ENCODE measurements at places on chromosomes 1 and 21. TPM values are rescaled to one million over a fixed set of nuclear protein-coding genes. Genes with fewer than 3 reads are reported as not detected.

FBXO44 gene
- total RNA-seq: 8.9 TPM

CSMD2 gene
- 8.8 TPM for total RNA-seq

IKBKE gene
- total RNA-seq: 11.5 TPM

SYPL2 gene
- 0.13 TPM for total RNA-seq

RHCE gene
- 0.81 TPM for total RNA-seq

ID3 gene
- 220 TPM for total RNA-seq

TMEM240 gene
- total RNA-seq: 2.0 TPM

RNU1-1 gene
- 565 TPM for total RNA-seq

CHIA gene
- not detected for total RNA-seq

RORC gene
- total RNA-seq: not detected

ARHGEF10L gene
- 38.4 TPM for total RNA-seq

LEFTY2 gene
- not detected for total RNA-seq

KCNJ15 gene
- total RNA-seq: 0.12 TPM

OLIG1 gene
- total RNA-seq: not detected

SHE gene
- 0.93 TPM for total RNA-seq

SLAMF8 gene
- total RNA-seq: not detected

EFNA1 gene
- total RNA-seq: 1.2 TPM

BACE2 gene
- 105 TPM for total RNA-seq

LHX4 gene
- total RNA-seq: under 0.01 TPM

H3-3A gene
- total RNA-seq: 91.9 TPM

CADM3 gene
- total RNA-seq: not detected

STRIP1 gene
- total RNA-seq: 47.1 TPM

FMN2 gene
- total RNA-seq: 8.3 TPM

ST6GALNAC3 gene
- total RNA-seq: 0.44 TPM

OR2L5 gene
- total RNA-seq: not detected

HSPG2 gene
- total RNA-seq: 173 TPM

LRRC8D gene
- total RNA-seq: 8.6 TPM

FAM163A gene
- total RNA-seq: not detected

TMEM269 gene
- total RNA-seq: not detected

KCNE2 gene
- total RNA-seq: not detected

DOCK7 gene
- total RNA-seq: 122 TPM

SDCCAG8 gene
- total RNA-seq: 95.6 TPM

KLHDC8A gene
- total RNA-seq: not detected

SHISAL2A gene
- not detected for total RNA-seq

TEX38 gene
- total RNA-seq: not detected

S100A7 gene
- total RNA-seq: not detected

ICOSLG gene
- total RNA-seq: 0.13 TPM

DPT gene
- total RNA-seq: 0.93 TPM

CELA2B gene
- total RNA-seq: not detected

KRTAP13-4 gene
- total RNA-seq: not detected

PADI3 gene
- total RNA-seq: not detected

MMEL1 gene
- 0.75 TPM for total RNA-seq

KCNJ6 gene
- total RNA-seq: not detected

CELA2A gene
- total RNA-seq: not detected

PSRC1 gene
- total RNA-seq: 8.6 TPM

PEAR1 gene
- 15.9 TPM for total RNA-seq

E2F2 gene
- 0.93 TPM for total RNA-seq

PKLR gene
- total RNA-seq: not detected

TAS1R1 gene
- 0.44 TPM for total RNA-seq

Measured in aortic smooth muscle cell (primary cell).